HEK293T (cell line): ENCODE measurements at places on chromosomes 6 and 20.

DNA sequence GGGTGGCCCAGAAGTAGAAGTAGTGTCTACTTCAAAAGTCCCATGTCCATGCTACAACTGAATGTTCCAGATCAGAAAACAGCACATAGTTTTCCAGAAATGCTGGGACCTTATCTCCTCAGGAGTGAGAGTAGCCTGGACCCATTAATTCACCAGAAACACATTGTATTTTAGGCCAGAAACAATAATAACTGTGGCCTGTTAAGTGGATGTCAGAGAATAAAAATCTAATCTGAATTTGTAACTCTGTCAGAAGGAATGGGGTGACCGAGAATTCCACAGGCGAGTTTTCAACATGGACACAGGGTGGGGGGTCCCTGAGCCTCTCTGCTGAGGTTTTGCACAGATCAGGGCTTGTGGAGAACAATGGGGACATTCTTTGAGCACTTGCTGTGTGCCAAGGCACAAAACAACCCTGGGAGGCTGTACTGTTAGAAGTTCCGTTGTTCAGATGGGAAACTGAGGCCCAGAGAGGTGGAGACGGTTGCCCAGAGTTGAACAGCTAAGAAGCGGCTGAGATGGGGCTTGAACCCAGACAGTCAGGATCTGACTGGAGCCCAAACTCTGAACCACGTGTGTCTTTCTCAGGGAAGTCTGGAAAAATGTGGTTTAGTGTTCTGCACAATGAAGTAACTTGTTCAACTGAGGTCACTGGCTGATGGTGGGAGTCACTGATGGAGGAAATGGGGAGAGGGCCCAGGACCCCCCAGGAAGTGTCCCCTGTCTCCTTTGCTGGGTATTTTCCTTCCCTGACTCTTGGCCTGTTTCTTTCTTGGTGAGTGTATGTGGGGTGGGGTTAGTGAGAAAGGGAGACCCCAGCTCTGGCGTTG lies 44.2 kb downstream of the SNAI1 start:
- no peak for DNase-seq

DNA sequence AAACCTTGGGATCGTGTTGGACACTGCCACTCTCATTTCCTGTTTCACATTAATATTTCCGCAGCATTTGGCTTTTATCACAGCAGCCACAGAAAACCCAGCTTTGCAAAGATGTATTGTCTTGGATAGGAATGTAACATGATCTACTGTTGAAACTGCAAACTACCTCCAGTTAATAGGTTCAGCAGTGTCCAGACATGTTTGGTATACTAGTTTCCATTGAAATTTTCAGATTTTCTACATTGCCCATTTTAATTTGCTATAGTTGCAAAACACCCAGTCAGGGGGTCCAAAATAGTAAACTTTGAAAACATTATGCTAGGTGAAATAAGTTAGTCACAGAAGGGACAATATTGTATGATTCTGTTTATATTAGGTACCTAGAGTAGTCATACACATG lies 3.3 kb downstream of the ANKRD6 start:
- DNase-seq = no peak

DNA sequence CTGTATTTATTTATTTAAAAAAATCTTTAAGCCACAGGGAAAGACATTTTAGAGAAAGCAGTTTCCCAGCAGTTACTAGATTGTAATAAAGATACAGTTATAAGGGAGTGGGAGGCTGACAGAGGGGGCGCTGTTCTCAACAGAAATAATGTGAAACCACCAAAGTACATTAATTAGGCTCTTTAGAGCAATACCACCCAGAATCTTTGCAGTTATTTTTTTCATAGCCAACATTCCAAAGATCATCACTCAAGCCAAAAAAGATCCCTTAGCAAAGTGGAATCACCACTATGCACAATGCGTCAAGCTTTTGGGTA lies 331.3 kb upstream of the DEFB112 start:
- peak; percentile 6 for DNase-seq

DNA sequence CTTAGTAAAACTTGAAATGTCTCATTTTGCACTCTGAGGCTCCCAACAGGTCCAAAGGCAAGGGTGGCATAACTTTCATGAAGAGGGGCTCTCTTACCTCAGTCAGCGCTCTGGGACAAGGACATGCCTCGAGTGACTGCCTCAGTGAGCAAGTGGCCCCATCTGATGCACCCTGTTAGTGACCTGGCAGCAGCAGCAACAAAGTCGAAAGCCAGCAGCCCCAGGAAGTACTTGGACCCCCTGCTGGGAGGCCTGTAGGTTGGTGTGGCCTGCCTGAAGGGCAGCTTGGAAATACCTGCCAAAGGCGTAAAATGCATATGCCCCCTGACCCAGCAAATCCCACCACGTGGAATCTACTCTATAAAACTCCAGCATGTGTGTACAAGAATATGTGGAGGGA lies 13.2 kb downstream of the MAP1LC3A start:
- DNase-seq = no peak

DNA sequence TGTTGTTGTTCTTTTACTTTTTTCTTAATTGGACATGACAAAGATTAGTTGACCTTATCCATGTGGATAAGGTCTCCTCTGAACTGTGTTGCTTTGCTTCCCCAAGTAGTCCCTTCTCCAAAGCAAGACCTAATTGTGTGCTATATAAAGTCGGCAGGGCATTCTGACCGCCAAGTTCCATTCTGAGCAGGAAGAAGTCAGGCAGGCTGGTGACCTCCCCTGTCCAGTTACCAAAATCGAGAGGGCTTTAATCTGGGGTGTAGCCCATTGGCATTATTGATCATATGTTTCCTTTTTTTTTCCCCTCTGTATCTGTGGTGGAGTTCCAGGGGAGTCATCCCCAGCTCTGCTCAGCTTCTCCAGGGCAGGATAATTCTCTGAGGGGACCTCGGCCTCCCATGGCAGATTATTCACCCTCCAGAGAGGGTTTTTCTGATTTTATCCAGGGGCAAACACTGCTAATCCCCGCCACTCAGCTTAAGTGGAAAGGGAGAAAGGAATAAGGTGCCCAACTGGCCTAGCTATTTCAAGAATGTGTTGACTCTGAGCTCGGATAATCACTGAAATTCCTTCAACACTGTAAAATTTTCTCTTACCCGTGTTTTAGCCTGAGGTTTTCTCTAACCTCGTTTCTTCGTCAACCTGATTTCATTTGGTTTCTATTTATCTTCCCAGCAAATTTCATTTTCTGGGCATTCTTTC lies 71.8 kb upstream of the L3MBTL3 start:
- no peak for DNase-seq

DNA sequence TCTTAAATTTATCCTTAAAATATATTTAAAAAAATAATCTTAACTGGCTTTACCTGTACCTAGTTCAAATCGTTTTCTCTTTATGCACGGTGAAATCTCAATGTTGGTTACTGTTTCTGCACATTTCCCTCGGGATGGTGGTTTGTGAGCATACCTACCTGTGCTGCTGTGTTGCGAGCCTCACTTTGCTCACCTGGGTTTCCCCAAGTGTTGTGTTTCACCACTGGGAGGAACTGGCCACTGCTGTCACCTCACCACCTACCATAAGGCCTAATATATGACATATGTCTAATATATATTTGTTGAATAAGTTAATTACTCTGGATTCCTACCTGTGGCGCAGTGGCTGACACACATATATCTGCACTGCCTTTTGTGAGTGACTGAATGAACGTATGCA lies 493.5 kb upstream of the FLRT3 start:
- DNase-seq = no peak

DNA sequence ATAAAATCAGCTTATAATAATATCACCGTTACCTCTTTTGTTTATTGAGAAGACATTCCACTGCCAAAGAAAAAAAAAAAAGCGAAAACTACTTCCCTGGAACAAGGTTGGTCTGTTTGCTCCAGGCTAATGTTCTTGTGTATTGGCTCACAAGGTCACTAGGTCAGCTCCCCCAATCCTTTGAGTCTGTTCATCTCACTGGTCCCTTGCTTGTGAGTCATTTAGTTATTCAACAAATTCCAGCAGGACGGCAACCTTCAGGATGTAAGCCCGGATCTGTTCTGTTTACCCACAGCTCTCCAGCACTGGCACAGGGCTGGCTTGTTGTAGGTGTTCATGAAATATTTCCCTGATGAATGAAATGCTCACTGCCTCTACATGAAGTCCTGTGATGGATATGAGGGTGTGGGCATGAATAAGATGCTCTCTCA lies 3.3 kb downstream of the ARHGAP40 start:
- no peak for DNase-seq
